Fibroblast of the aortic adventitia (primary cell): ENCODE measurements at places on chromosomes 12 and 14.

- peak; percentile 29 for DNase-seq
These were observed 66.2 kb downstream of the PTGER2 start for GRCh38 chr14:52380294-52380693.

- DNase-seq, result no peak
These were observed 48.7 kb downstream of the CPM start for GRCh38 chr12:68884251-68884650.

DNA sequence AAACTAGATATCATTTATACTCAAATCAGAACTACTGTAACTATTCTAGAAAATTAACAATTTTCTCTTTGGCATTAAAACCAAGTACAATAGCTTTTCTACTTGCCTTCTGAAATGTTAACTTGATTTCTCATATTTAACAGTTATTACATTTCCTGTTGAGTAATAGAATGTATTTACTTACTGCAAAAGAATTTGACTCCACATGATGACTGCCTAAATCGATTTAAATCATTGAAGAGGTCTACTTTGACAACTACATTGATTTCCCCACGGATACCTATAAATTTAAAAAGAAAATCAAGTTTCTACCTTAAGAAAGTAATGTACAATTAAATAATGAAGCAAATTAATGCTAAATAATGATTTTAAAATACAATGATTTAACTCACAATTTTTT is 18.9 kb downstream of the C2CD5 start:
- peak; percentile 55 for DNase-seq

- DNase-seq, result peak; percentile 28
These were observed 268.9 kb downstream of the RAD51B start for GRCh38 chr14:68088451-68088854.

DNA sequence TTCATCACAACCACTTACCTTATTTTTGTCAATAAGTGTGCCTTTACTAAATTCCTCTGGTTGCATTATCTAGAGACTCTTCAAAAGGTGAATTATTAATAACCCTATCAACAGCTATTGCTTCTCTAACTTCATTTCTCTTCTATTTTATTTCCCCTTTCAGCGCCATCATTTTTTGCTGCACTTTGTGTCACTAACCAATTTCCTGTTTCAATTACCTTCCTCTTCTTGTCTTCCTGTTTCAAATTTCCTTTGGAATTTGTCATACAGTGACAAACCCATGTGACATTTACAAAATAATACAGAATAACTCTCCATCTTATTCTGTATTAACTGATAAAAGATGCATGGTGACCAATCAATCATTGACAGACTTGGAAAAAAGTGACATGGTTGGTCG is 12.2 kb upstream of the CLEC2A start:
- no peak for DNase-seq

DNA sequence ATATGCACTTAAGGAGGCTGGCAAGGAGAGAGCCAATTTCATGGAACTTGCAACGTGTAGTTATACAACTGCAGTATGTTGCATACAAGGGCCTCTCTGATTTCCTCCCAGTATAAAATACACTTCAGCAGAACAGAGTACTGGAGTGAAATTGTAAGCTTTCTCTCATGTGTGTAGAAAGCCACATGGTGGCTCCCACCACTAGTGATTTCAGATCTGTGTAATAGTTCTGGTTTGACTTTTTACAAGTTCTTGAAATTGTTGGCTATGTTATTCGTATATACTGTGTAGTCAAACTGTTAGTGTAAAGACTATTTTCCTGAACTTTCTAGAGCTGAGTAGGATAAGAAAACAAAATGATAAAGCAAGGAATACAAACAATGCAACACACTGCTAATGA is 16.4 kb upstream of the LMO3 start:
- DNase-seq, result no peak

DNA sequence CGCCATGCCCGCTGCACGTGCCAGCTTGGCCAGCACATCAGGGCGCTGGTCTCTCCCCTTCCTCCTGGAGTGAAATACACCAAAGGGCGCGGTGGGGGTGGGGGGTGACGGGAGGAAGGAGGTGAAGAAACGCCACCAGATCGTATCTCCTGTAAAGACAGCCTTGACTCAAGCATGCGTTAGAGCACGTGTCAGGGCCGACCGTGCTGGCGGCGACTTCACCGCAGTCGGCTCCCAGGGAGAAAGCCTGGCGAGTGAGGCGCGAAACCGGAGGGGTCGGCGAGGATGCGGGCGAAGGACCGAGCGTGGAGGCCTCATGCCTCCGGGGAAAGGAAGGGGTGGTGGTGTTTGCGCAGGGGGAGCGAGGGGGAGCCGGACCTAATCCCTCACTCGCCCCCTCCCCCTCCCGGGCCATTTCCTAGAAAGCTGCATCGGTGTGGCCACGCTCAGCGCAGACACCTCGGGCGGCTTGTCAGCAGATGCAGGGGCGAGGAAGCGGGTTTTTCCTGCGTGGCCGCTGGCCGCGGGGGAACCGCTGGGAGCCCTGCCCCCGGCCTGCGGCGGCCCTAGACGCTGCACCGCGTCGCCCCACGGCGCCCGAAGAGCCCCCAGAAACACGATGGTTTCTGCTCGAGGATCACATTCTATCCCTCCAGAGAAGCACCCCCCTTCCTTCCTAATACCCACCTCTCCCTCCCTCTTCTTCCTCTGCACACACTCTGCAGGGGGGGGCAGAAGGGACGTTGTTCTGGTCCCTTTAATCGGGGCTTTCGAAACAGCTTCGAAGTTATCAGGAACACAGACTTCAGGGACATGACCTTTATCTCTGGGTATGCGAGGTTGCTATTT is 914 bp upstream of the CCND2 start:
- DNase-seq, result no peak

- DNase-seq, result no peak
These were observed 17.1 kb downstream of the CCDC85C start for GRCh38 chr14:99586761-99587459.

DNA sequence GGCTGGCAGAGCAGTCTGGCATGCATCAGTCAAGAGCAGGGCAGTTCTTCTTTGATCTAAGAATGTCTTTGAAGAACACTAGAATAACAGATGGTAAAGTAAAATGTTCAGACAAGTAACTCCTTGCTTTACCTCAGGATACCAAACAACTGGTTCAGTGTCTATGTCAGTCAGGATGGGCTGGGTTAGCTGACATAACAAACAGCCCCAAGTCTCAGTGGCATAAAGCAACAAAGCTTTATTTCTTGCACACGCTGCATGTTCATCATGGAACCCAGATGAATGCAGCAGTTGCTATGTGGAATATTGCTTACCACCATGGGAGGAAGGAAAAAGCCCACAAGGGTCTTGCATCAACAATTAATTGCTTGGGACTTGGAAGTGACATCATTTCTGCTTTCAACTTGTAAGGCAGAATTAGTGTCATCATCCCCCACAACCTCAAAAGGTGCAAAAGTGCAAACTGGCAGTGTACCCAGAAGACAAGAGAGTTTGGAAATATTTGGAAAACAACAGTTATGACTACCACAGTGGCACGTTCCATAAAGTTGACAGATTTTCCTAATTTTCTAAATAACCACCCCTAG is 21.2 kb downstream of the GPRC5D start:
- DNase-seq, result no peak

GRCh38 chr12:16118586-16118985 is 158.9 kb downstream of the SLC15A5 start:
- DNase-seq, result no peak

DNA sequence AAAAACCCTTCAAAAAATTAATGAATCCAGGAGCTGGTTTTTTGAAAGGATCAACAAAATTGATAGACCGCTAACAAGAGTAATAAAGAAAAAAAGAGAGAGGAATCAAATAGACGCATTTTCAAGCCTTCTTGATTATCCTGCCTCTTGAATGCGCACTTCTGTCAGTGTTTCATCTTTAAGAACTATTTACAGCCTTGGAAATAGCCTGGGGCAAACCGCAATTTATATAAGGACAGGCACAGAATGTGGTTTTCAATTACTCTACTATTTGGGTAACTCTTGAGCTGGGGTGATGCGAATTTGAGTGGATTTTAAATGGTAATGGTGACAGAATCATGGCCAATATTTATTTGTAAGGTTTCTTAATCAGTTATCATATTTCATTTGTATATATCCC is 179.1 kb upstream of the OTX2 start:
- no peak for DNase-seq

- no peak for DNase-seq
These were observed 31.4 kb downstream of the FGD6 start for GRCh38 chr12:95185854-95186253.

- DNase-seq, result no peak
These were observed 10.7 kb upstream of the TBC1D30 start for GRCh38 chr12:64813723-64814122.

DNA sequence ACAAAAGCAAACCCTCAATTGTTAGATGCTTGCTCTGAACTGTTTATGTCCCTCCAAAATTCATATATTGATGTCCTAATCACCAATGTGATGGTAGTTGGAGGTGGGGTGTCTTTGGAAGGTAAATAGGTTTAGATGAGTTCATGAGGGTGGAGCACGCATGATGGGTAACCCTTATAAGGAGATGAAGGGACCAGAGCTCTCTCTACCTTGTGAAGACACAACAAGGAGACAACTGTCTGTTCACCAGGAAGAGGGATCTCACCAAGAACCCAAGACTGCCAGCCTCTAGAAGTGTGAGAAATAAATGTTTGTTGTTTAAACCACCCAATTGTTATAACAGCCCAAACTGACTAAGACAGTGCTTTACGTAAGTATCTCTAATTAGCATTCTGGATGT is 27.0 kb downstream of the DHRS2 start:
- no peak for DNase-seq

- DNase-seq, result no peak
These were observed 386.3 kb upstream of the TMTC1 start for GRCh38 chr12:30169839-30170591.

- no peak for DNase-seq
These were observed 136.8 kb downstream of the ANKS1B start for GRCh38 chr12:99847936-99848335.

- DNase-seq, result no peak
These were observed 48.2 kb upstream of the MAP3K9 start for GRCh38 chr14:70857496-70857890.

- DNase-seq, result no peak
These were observed 83.5 kb upstream of the COCH start for GRCh38 chr14:30790827-30791226.

GRCh38 chr14:64795211-64795610 is 84.5 kb downstream of the SPTB start:
- DNase-seq, result no peak

DNA sequence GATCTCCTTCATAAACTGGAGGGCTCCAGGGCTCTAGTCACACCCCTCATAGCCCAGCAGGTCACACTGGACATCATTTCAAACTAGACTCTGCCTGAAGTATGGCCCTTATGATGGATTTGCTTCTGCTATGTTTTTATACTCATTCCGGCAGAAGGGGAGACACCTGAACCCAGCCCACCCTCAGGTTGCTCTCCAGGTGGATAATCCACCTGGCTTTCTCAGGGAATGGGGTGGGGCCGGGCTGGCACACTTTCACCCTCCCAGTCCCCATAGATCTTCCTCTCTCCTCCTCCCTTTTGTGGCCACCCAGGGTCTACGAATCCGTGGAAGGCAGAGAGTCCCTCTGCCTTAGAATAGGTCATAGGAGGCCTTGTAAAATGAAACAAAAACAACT is 9.8 kb upstream of the KRT73 start:
- no peak for DNase-seq

- no peak for DNase-seq
These were observed 25.2 kb downstream of the PTPN11 start for GRCh38 chr12:112443916-112444315.
